ENCODE measurements at places on chromosomes 4 and X.

DNA sequence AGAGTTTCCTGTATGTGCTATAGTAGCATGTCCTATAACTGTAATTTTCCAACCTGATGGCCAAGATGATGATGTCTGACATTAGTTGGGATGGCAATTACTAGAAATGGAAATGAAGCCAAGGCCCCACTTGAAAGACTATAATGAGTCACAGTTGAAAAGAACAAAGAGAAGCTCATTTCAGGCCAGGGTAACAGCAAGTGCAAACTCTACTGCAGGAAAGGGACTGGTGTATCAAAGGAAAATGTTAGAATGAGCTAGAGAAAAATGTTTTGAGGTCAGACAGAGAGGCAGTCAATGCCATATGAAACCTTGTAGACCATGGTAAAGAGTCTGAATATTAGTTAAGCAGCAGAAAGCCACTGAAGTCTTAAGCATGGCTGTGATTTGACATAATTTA is 146.2 kb upstream of the SH3RF1 start:
- no peak for DNase-seq

GRCh38 chr4:29717287-29718057 is 1002.7 kb upstream of the PCDH7 start:
- DNase-seq, result no peak

GRCh38 chr4:108352664-108353308 is 184.1 kb upstream of the LEF1 start:
- DNase-seq, result no peak

DNA sequence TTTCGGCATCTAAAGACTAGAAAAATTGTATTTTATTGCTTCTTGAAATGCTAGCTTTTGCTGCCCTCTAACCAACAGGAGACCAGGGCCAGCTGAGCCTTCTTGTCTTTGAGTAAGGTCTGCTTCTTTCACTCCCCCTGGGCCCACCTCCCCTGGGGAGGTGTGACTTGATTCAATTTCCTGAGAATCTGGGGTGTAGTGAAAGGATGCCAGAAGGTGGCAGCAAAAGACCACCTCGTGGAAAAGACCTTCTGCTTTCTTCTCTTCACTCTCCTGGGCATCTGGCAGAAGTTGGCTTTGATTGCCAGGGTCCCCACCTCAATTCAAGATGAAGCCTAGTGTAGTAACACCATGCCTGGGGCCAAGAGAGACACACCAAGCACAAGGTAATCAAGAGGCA is 96.5 kb upstream of the MAOA start:
- no peak for DNase-seq

- DNase-seq, result no peak
Observed at GRCh38 chr4:156594624-156595023, 377.0 kb downstream of the PDGFC start.

GRCh38 chr4:43369036-43369594 is 476.6 kb downstream of the GRXCR1 start:
- DNase-seq, result no peak

DNA sequence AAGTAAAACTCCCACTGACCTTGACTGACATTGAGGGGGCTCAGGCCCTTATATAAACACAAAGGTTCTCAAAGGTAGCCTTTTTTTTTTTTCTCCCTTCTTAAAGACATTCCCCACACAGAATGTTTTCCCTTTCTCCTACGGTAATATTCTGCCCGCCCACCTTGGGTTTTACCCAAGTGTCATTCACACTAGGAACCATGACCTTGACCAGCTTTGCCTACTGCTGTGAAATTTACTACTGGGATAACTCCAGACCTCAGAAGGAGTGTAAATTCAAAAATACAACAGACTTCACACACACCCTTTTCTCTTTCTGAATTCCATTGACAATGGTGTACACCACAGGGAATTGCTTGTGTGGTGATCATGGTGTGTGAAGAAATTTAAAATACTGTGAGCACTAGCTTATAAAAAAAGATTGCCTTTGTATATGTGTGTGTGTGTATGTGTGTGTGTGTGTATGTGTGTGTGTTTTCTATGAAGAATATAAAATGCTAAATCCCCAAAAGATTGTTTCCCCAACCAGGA is 589.5 kb upstream of the FTHL17 start:
- DNase-seq, result no peak

GRCh38 chr4:108867476-108867875 is 104.6 kb upstream of the ETNPPL start:
- no peak for DNase-seq

DNA sequence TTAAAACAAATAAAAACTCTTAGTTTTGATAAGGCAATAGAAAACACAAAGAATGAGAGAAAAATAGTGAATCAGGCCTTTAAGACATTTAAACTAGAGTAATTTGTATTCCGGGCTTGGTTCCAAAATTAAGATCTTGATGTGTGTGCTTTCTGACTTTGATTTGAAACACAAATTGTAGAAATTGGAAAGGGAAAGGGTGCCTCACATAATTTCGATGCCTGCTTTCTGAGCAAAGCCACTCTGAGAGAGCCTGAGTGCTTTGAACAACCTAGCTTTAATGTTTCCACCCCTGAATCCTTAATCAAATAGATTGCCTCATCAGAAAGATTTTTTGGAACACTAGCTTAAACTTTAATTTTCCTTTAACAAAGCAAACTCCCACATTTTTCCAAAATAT is 666.8 kb downstream of the PCDH18 start:
- DNase-seq, result no peak

- no peak for DNase-seq
Observed at GRCh38 chr4:64158648-64159326, 250.5 kb downstream of the TECRL start.

DNA sequence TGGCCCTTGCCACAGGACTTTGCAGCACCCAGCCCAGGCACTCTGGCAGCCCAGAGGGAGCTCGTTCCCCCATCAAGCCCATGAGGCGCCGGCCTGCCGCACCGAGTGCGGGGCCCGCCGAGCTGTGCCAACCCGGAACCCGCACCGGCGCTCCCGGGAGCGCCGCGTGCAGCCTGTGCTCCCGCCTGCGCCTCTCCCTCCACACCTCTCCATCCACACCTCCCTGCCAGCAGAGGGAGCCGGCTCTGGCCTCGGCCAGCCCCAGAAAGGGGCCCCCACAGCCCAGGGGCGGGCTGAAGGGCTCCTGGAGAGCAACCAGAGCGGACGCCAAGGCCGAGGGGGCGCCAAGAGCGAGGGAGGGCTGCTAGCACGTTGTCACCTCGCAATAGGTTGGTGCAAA is 268.8 kb downstream of the MID1IP1 start:
- no peak for DNase-seq

DNA sequence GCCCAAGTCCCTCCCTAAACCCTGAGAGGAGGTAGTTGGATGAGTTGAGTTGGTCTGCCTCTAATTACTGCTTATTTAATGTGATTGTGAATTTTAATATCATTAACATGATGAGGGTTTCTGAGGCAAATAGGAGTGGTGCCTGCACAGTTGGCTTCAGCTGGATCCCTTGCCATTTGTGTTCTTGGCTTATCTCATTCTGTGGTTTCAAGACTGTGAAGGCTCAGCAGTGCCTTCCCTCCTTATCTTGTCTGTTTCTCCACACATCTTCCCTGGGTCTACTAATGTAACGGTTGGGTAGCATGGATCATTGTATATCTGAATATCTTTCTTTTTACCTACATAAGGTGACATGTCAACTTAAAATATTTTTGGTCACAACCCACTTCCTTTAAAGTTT is 1.6 kb upstream of the SLC10A4 start:
- no peak for DNase-seq

DNA sequence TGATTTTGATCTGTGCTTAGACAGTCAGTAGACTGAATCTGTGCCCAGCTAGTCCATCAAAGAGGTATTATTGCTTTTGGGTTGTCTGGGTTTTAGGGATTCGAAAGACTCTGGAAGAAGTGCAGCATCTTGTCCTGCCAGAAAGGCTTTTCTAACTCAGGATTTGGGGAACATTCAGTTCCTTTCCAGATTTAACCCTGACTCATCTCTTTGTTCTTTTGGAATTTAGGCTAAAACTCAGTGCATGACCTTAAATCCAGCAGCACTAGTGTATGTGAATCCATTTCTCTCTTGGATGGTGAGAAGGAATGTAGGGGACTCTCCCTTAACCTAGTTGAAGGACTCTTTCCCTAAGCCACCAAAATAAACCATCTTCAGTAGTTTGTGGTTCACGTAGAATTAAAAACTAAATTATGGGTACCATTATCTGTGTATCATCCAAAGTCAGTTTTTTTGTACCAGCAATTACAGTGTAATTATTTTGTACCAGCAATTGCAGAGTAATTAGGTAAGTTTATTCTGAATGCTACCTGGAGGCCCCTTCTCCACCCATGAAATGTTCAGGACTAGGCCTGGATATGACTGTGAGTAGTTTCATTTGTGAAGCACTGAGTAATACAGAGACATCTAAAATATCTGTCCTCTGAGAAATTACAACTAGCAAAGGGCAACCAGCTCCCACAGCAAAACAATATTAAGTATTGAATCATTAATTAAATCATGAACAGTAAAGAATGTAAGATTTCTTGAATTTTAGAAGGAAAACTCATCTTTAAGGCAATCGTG is 384.0 kb downstream of the TMA16 start:
- DNase-seq, result no peak

- DNase-seq, result no peak
Observed at GRCh38 chr4:6369924-6370645, 100.4 kb downstream of the WFS1 start.

DNA sequence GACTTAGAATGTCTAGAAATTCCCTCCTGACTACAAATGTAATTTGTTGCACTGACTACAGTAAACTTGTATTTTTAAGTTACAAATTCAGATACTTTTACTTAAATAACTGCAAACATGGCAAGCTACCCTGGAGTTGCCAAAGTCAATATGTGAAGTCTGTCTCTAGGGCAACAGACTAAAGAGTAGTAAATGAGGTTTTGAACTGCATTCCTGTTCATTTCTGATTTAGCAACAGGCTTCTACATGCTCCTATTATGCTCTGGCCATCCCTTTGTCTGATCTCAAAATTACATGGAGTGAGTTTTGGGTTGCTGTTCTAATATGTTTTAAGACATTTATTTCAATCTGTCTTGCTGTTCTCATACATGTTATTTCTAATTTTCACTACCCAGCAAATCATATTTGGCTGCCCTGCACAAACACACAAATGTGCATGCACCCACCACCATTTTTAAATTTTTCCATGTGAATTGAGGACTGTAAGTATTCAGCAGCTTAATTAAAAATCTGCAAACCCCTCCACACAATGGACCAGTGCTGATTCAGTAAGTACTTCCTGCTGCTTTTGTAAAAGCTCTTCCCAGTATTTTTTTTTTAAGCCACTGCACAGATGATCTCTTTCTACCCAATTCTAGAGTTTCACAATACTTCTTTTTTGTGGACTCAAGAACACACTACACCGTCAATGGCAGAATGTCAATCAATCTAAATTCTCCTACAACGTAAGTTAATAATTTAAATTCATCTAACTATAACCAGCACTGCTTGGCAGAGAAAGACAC is 26.7 kb downstream of the SH3RF1 start:
- DNase-seq, result no peak

All from stimulated activated CD4-positive, alpha-beta T cell treated with anti-CD3 and anti-CD28 coated beads, TNF-alpha, amount 100 ng/mL, for 1 hour (primary cell).